ENCODE measurements at places on chromosomes 2 and 18.

GRCh38 chr18:58887613-58887963, 22.9 kb downstream of the ZNF532 start:
- no peak for DNase-seq

DNA sequence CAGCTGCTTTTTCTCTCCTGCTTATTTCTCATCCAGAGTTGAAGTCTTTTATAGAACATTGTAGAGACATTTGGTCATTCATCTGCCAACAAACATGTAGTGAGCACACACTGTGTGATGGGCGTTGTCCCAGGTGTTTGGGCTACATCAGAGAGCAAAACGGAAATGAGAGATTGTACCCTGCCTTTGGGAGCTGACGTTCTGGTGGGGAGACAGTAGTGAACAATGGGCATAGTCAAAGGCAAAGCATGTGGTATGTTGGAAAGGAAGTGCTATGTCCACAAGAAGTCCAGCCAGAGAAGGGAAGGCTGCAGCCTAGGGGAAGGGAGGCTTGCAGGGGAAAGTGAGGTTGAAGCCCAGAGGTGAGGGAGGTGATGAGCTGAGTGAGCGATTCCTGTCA, 78.1 kb downstream of the PIEZO2 start:
- DNase-seq, result no peak

- DNase-seq, result no peak
These were observed 3.0 kb upstream of the SP9 start for GRCh38 chr2:174331595-174332216.

DNA sequence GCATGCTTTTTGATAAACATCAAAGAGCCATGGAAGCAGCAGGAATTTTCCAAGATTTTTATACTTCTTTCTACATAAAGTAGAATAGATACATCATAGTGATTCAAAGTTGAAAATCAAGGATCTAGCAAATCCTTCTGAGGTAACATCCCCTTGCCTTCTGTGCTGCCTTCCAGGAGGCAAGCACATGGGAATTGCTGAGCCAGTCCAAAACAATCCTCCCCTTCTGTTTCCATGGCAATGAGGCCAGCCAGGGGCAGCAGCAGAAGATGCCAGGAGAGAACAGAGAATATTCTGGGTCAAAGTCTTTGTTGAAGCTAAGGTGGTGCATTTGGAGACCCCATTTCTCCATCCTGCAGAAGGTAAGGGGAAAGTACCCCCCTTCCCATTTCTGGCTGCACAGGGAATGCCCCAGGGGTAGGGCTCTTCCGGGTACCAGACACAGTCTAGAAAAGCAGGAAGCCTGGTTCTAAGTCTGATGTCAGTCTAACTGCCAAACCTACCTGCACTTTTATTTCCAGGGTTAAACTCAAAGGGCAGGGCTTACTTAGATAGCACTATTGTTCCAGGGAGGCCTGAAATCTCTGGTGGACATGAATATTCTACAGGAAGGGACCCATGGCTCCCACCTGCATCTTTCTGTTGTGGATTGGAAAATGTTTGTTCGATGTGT, 22.1 kb downstream of the CENPA start:
- no peak for DNase-seq

DNA sequence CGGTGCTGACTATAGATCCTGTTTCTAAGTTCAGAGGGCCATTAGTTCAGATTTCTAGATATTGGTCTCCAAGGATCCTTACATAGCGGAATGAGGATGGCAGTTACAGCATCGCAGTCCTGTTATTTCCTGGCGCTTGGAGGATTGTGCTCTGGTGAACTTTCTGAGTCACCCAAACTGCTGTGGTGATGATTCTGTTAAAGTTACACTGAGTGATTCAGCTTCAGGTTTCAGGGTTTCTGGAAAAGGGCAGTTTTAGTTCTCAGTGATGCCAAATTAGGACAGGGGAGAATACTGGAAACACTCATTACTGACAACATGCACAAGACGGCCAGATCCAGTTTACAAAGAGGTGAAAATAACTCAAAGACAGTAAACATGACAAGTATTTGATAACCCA, 52.1 kb upstream of the ANKRD62 start:
- DNase-seq, result no peak

DNA sequence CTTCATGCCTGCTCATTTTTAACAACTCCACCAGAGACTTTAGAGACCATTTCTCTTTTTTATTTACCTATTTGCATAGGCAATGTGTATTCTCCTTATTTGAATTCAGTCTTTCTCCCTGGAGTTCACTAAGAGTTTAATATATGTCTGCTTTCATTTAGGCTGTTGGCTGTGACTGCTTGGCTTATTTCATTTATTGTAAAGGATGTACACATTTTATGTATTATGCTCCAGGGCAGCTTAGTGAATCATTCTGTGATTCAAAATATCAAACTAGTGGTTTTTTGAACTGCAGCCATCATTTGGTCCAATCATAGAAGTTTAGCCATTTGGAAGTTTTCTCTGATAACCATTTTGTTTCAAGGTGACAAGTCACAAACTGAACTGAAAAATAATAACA, 229.6 kb downstream of the LPIN1 start:
- DNase-seq, result no peak

- no peak for DNase-seq
These were observed 267.3 kb downstream of the MTX2 start for GRCh38 chr2:176536439-176537133.

GRCh38 chr2:1153920-1154319, 203.3 kb downstream of the SNTG2 start:
- no peak for DNase-seq

DNA sequence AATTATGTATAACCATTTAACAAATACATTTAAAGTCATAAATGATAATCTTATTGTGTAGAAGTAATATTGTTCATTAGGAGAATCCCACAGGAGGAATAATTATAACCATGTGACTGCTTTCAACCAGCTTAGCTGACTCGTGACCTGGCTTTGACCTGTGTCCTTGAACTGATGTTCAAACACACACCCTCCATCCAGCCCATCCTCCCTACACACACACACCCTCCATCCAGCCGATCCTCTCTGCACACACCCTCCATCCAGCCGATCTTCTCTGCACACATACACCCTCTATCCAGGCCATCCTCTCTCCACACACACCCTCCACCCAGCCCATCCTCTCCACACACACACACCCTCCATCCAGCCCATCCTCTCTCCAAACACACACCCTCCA, 83.5 kb downstream of the EIPR1 start:
- no peak for DNase-seq

DNA sequence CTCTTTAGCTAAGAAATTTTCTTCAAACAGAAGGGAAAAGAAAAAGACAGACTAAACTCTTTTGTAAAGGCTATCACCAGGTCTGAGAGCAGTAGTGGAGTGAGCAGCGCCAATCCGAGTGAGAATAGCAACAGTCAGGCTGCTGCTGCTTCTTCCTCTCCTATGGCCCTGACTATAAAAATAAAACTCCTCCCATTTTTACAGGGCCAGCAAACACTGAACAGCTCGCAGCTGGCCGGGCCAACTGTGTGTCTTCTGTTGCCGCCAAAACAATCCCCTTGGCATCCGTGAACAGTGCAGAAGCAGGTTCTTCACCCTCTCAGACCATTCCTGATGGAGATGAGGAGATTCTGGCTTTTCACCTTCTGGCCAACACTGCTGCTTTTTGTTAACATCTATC, 124.5 kb downstream of the CNTNAP5 start:
- DNase-seq, result no peak

- DNase-seq, result no peak
These were observed 68.6 kb downstream of the MERTK start for GRCh38 chr2:111967018-111967417.

- DNase-seq, result no peak
These were observed 316.5 kb downstream of the IRS1 start for GRCh38 chr2:226483143-226483542.

GRCh38 chr18:68397241-68398035, 317.5 kb downstream of the TMX3 start:
- DNase-seq, result no peak

- DNase-seq, result no peak
These were observed 81.1 kb upstream of the SLC39A10 start for GRCh38 chr2:195575879-195576401.
